ENCODE measurements at places on chromosomes 7 and 10.

DNA sequence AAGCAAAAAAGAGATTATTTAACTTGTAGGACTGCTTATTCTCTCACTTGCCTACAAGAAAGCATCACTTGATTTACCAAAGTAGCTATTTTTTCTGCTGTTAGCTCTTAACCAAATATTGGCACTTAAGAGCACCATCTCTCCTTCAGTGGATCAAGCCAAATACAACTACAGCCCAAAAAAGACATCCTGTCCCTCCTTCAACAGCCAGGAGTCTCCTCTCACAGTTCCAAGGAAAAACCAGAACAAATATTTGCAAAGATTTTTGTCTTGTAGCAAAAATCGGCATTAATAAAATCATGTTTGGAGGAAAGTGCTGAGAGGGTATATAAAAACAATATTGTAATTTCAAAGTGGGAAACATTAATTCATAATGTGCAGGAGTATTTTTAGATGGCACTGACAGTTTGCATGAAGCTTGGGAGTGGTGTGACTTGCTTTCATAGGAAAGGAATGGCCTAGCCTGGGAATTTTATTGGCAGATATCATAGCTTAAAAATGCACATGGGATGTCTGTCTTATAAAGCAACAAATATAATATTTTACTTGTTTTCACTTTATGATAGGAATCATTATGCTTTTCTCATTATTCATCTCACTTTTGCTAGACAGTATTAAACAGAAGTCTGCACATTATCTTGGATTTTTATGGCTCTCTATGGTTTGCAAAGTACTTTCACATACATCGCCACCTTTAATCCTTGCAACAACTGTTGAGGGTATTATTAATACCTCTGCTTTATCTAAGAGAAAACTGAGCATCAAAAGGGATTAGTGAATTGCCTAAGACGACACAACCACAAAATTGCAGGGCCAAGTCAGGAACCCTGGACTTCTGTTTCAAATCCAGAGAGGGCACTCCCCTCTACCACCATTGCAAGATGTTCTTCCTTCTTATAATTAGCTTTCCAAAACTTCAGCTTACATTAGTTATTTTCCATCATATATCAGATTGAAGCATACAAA is 103.5 kb downstream of the AGMO start:
- no peak overlapping the region for H3K27ac ChIP-seq
- H3K36me3 ChIP-seq, result no peaks in the 10 kb centered on the region
- H3K4me3 ChIP-seq, result no peak overlapping the region
- H3K4me1 ChIP-seq, result no peaks in the 10 kb centered on the region
- DNase-seq, result no peak
- H3K27me3 ChIP-seq, result no peaks in the 10 kb centered on the region

DNA sequence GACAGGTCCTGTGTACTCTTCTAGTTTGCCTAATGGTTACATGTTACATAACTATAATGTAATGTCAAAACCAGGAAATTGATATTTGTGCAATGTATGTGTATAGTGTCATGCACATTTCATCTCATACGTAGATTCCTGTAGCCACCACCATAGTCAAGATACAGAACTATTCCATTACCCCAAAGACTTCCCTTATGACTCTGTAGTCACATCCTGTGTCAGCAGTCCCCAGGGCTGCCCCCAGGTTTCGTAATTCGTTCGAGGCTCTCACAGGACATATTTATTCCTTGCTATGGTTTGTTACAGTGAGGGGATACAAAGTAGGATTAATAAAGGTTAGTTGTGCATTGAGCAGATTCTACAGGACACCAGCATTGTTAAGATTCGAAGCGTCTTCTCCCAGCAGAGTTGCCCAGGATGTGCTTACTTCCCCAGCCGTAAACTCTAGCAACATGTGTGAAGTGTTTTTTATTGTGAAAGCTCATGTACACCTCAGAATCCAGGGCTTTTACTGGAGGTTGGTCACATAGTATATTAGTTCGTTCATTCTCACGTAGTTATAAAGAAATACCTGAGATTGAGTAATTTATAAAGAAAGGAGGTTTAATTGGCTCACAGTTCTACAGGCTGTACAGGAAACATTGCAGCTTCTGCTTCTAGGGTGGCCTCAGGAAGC is 18.6 kb downstream of the RABGEF1 start:
- no peaks in the 10 kb centered on the region for H3K36me3 ChIP-seq
- no peak overlapping the region for H3K4me3 ChIP-seq
- peak; percentile 25 for DNase-seq
- peaks cover 12% of the 10 kb centered on the region for H3K4me1 ChIP-seq

- H3K27me3 ChIP-seq, result no peaks in the 10 kb centered on the region
- no peak overlapping the region for H3K4me3 ChIP-seq
- no peak for DNase-seq
- peaks cover 68% of the 10 kb centered on the region for H3K36me3 ChIP-seq
- H3K4me1 ChIP-seq, result no peaks in the 10 kb centered on the region
These were observed 32.0 kb downstream of the NUB1 start for GRCh38 chr7:151373599-151373998.

DNA sequence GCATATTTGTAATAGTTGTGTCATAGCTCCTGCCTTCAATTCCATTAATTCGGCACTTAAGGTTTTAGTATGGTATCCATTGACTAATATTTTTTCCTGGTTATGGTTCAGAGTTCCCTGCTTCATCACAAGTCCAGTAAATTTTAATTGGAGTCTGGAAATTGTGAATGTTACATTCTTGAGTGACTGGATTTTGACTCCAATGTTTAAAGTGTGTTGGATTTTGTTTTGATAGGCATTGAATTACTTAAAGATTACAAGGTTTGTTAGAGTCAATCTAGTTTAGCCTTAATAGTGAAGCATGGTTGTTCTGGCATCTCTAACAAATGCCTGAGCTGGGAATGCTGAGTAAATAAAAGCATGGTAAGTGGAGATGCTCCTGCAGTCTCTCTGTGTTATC is 326.6 kb upstream of the IGFBP3 start:
- H3K36me3 ChIP-seq, result no peaks in the 10 kb centered on the region
- no peak overlapping the region for H3K4me3 ChIP-seq
- H3K27me3 ChIP-seq, result no peaks in the 10 kb centered on the region
- no peaks in the 10 kb centered on the region for H3K4me1 ChIP-seq

DNA sequence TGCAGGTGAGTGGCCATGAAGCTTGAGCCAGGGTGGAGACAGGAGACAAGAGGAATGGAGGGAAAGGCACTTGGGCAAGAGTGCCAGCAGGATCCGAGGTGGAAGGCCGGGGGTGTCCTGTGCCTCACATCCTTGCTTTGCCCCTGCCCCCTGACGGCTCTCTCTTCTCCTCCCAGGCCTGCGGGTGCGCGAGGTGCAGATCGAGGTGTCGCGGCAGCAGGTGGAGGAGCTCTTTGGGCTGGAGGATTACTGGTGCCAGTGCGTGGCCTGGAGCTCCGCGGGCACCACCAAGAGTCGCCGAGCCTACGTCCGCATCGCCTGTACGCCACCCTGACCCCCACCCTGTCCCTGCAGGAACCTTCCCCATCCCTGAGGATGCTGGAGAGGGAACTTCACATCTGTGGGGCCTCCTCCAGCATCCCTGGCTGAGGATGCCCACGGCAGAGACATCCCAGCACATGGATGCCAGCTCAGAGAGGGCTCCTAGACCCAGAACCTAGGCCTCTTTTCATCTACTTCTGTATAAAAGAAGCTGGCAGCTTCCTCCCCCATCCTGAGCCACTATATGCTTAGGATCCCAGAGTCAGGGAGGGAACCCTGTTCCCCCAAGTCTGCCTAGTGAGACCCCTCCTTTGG is 34.4 kb upstream of the SLC29A3 start:
- DNase-seq, result no peak
- H3K27ac ChIP-seq, result no peak overlapping the region
- no peaks in the 10 kb centered on the region for H3K4me1 ChIP-seq
- H3K4me3 ChIP-seq, result no peak overlapping the region
- H3K27me3 ChIP-seq, result no peaks in the 10 kb centered on the region

DNA sequence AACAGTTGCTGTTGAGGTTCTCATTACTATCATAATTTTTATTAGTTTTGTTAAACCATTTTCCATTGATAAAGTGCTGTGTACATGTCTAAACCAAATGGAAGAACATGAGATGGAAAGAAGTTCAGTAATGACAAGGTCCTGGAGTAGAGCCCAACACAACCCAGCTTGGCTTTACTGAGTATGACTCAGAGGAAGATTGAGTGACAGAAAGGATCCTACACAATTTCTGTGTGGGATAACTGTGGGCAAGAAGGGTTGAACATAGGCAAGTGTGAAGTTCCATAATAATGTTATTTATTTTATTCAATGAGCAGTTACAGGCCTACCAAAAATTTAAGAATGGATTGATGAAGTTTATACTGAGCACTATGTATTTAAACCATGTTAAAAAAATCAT is 15.9 kb downstream of the PRKG1 start:
- no peak for DNase-seq
- H3K27ac ChIP-seq, result no peak overlapping the region
- H3K27me3 ChIP-seq, result no peaks in the 10 kb centered on the region
- no peak overlapping the region for H3K4me3 ChIP-seq

GRCh38 chr10:119296703-119297102 is 89.3 kb downstream of the GRK5 start:
- H3K36me3 ChIP-seq, result peaks cover 8% of the 10 kb centered on the region
- H3K4me3 ChIP-seq, result no peak overlapping the region
- peaks cover 50% of the 10 kb centered on the region for H3K4me1 ChIP-seq
- no peaks in the 10 kb centered on the region for H3K27me3 ChIP-seq

GRCh38 chr7:81562581-81562980 is 207.3 kb downstream of the HGF start:
- no peak overlapping the region for H3K27ac ChIP-seq
- H3K4me3 ChIP-seq, result no peak overlapping the region
- H3K27me3 ChIP-seq, result no peaks in the 10 kb centered on the region
- no peaks in the 10 kb centered on the region for H3K4me1 ChIP-seq
- no peak for DNase-seq

DNA sequence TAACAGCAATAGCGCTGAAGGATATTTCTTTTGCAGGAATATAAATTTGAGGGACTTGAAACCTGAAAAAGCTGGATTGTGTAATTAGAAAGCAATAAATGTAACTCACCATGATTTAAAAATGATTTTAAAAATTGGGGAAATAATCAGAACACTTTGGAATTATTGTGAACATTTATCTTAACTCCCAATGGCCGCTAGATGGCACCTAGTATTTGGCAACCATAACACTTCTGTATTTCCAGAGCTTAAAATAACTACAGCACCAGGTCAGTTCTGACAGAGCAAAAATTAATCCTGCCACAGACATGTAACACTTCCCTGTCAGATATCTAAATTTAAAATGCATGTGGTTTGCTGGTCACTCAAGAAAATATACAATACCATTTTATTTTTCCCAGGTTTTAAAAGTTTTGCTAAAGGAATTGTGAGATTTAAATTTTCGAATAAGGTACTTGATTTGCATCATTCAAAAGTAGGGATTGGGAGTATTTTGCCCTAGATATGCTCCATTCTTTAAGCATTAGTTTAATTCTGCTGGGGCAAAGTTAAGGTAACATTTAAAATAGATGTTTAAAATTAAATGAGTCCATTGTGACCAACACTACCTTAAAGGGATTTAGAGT is 144.5 kb downstream of the PPP1R3A start:
- H3K4me1 ChIP-seq, result no peaks in the 10 kb centered on the region
- H3K27me3 ChIP-seq, result no peaks in the 10 kb centered on the region
- H3K36me3 ChIP-seq, result no peaks in the 10 kb centered on the region
- no peak for DNase-seq

GRCh38 chr7:47380325-47381133 is 201.4 kb downstream of the TNS3 start:
- H3K36me3 ChIP-seq, result no peaks in the 10 kb centered on the region
- H3K4me1 ChIP-seq, result no peaks in the 10 kb centered on the region
- H3K27me3 ChIP-seq, result no peaks in the 10 kb centered on the region

- H3K27ac ChIP-seq, result no peak overlapping the region
- no peak overlapping the region for H3K4me3 ChIP-seq
- no peaks in the 10 kb centered on the region for H3K4me1 ChIP-seq
- no peaks in the 10 kb centered on the region for H3K36me3 ChIP-seq
- H3K27me3 ChIP-seq, result peaks cover 2% of the 10 kb centered on the region
These were observed 34.4 kb upstream of the YAE1 start for GRCh38 chr7:39531818-39532217.

DNA sequence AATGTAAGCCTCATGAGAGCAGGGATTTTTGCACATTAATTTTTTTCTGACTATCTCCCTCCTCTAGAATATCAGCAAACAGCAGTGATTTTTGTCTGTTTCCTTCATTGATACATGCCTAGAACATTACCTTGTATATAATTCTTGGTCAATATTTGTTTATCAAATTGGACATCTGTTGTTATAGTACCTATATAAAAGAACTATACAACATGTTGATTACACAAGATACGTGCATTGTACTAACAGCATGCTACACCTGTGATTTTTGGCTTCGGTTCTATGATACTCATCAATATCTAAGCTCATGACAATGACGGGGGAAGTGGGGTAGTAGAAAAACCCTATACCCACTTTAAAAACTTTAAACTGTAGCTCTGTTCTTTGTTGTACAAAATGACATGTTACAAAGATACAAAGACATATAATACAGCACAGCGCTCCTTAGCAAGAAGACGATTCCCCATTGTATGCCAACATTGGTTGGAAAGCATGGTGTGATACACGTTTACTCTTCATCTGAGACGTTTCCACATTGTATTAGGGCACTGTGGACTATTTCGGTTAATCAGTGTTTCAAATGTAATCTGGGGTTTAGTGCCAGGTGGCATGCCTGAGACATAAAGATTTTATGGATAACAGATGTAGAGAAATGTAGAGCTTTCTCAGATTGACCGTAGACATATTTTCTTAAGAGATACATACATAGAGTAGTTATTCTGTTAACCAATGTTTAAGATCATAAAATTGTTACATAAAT is 70.5 kb upstream of the FOXP2 start:
- H3K36me3 ChIP-seq, result no peaks in the 10 kb centered on the region
- H3K27ac ChIP-seq, result no peak overlapping the region
- no peak overlapping the region for H3K4me3 ChIP-seq

GRCh38 chr7:135562720-135563119 is 5.0 kb downstream of the NUP205 start:
- H3K4me3 ChIP-seq, result no peak overlapping the region
- no peak overlapping the region for H3K27ac ChIP-seq
- no peaks in the 10 kb centered on the region for H3K36me3 ChIP-seq
- H3K4me1 ChIP-seq, result peaks cover 7% of the 10 kb centered on the region
- no peaks in the 10 kb centered on the region for H3K27me3 ChIP-seq

All from CD4-positive, CD25-positive, alpha-beta regulatory T cell (primary cell).